ENCODE measurements at places on chromosomes 5 and 9.

DNA sequence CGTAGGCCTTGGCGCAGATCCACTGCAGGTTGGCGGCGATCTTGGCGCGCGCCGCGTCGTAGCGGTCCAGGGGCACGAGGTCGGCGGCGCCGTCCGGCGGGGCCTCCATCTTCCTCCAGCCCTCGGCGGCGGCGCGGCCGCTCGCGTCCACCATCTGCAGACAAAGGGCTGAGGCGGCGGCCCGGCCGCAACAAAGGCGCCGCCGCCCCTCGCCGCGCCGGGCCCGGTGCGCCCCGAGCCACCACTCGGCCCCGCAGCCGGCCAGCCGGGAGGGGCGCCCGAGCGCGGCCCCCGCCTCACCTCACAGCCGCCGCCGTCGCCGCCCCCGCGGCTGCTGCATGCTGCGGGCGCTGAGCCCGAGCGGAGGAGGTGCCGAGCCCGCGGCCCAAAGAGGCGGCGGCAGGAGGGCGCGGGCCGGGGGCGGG lies 328 bp downstream of the CAMSAP1 start:
- DNase-seq = no peak

GRCh38 chr9:131943351-131943841 lies 136.3 kb downstream of the MED27 start:
- DNase-seq = no peak

DNA sequence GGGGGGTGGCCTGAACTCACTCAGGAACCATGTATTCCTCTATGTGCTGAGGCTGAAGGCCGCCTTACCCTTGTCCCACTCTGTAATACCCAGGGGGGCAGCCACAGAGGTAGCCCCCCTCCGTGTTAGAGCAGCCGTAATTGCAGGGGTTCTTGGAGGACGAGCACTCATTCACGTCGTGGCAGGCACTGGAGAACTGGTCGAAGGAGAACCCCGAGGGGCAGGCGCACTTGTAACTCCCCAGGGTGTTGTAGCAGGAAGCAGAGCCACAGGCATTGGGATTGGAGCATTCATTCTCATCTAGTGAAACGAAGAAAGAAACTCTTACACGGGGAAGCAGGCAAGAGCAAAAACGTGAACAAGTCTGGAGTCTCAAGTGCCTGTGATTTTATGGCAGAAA lies 179.8 kb downstream of the SLC12A2 start:
- no peak for DNase-seq

DNA sequence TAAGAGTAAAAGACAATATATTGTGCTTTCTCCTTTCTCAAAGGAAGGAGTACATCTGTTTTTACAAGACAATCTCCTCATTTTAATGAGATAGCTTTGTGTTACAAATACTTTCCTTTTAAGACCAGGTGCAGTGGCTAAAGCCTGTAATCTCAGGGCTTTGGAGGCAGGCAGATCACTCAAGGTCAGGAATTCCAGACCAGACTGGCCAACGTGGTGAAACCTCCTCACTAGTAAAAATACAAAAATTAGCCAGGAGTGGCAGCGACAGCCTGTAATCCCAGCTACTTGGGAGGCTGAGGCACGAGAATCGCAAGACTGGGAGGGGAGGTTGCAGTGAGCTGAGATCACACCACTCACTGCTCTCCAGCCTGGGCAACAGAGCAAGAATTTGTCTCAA lies 11.8 kb downstream of the TMEM161B start:
- DNase-seq = no peak

DNA sequence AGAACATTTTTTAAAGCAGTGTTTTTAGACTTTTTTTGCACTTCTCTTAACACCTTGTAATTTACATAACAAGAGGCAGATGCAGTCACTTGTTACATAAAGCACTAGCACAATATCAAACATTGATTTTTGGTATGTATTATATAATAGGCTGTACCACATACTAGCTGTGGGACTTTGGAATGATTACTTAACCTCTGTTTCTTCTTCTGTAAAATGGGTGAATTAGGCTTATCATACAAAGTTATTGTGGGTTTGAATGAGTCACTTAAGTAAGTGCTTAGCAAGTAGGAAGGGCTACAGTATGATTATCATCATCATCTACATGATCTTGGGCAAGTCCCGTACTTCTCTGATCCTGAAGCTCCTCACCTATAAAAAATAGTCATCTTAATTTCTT lies 2.1 kb downstream of the FAM81B start:
- DNase-seq = no peak

- no peak for DNase-seq
Measured at GRCh38 chr9:33476503-33476902, 2.8 kb upstream of the NOL6 start.
